ENCODE measurements at places on chromosomes 11 and 22.
A peak's percentile ranks its signal among the peaks of the same experiment; 100 is the strongest.

DNA sequence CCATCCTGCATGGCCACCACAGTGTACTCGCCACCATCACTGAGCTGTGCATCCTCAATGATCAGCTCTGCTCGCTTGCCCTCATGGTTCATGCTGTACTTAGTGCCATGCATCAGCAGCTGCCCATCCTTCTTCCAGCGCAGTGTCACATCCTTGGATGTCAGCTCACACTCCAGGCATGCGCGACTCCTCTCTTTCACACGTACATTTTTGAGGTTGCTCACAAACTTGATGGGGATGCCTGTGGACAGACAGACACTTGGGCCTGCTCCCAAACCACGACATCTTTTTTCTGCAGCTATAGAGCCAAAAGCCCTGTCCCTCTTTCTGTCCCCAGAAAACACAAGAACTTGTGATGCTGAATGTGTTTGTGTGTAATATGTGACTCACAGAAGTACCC is 10.5 kb downstream of the IGSF22 start:
- no peak for DNase-seq

GRCh38 chr11:109303342-109303741 is 118.6 kb upstream of the C11orf87 start:
- no peak for DNase-seq

DNA sequence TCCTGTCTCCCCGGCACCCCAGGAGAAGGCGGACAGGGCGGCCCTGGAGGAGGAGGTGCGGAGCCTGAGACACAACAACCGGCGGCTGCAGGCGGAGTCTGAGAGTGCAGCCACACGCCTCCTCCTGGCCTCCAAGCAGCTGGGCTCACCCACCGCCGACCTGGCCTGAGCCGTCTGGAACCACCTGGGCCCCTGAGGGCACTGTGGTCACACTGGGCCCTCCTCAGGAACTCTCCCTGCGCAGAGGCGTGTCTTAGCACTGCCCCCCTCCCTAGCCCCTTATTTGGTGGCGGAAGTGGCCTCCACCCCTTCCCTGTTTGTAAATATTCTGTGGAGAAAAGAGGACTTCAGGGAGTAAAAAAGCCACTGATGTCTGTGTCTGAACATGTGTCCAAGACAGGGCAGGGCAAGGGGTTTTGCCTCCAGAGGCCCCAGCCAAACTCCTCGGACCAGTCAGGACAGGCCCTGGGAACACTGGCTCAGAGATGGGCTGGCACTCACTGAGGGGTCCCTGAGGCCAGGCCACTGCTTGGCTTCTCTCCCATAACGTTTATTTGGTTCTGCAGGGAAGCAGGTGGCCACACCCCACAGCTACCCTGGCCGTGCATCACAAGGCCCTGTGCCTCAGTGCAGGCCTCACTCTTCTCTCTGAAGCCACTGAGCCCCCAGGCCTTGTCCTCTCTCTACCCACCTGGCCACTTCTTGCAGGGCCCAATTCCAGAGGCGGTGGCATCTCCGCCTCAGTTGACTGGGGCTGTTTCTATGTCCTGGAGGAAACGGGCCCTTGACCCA is 12.0 kb downstream of the RELA start:
- DNase-seq, result no peak

DNA sequence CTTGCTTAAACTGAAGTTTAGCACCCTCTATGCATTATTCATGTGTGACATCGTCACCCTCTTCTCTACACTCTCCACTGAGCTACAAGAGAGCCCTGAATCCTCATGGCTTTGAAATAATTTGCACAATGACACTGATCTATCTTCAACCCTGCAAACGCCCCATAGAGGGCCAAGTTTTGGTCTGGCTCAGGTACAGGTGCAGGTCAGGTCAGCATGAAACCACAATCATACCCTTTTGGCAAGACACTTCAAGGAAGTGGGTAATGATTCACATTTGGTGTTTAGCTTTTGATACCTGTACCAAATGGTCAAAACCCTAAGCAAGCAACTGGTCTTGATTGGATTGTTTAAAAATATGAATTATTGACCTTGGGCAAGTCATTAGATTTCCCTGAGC is 122.2 kb upstream of the CADM1 start:
- no peak for DNase-seq

- no peak for DNase-seq
Measured at GRCh38 chr11:74770456-74770855, 21.8 kb downstream of the RNF169 start.

DNA sequence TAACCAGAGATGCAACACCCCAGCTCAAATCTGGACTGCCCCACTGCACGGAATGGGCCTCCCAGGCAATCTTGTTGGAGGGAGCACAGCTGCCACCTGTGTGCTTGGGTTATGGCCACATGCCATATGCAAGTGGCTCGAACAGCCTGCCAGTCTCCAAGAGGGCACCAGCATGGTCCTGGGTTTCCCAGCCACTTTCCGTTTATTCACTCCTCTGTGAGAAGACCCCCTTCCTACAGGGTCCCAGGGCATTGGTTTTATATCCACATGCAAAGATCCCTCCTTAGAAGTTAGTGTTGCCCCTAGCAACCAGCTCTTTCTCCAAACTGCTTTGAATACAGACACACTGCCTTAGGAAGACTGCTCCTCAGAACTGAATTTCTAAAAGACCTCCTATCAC is 487.8 kb downstream of the BUD13 start:
- no peak for DNase-seq

GRCh38 chr11:88435415-88435814 is 97.9 kb upstream of the CTSC start:
- DNase-seq, result no peak

GRCh38 chr22:19937616-19938473 is 3.7 kb upstream of the COMT start:
- no peak for DNase-seq

DNA sequence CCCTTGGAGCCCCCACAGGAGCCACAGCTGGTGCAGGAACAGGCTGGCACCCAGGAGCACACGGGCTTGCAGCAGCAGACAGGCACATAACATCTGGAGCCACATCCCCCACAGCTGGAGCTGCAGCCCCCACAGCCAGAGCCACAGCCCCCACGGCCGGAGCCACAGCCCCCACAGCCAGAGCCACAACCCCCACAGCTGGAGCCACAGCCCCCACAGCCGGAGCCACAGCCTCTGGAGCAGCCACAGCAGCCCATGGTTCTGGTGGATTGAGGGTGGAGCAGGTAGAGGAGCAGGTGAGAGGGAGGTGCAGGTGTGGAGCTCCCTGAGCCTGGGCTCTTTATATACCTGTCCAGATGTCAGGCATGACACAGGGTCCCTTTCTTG is at the start of gene KRTAP5-2:
KRTAP5-2 (minus strand) TSS at position 301 of the 387 bp plus-strand sequence; CDS start at position 257, 44 bp downstream.
- no peak for DNase-seq

- DNase-seq, result no peak
Measured at GRCh38 chr22:38602166-38602565, 32.2 kb upstream of the DMC1 start.

- DNase-seq, result no peak
Measured at GRCh38 chr11:31045335-31045734, 324.2 kb downstream of the DCDC1 start.

- no peak for DNase-seq
Measured at GRCh38 chr11:131463649-131464425, 93.4 kb downstream of the NTM start.

DNA sequence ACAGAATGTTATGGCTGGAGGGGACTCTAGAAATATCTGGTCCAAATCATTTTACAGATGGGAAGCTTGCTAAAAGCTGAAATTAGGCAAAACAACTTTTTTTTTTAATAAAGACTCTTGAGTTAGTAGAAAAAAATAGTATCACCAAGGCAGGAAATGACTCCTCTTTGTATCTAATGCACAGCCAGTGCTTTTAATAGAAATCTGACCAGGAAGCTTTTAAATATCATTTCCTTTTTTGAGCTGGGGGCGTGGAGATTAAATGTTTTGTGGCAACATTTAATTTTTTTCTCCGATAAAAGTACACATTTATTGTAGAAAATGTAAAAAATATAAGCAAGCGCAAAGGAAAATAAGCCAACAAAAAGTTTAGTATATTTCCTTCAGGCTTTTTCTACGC is 22.5 kb downstream of the TRAF6 start:
- no peak for DNase-seq

GRCh38 chr22:38761202-38762162 is 5.7 kb upstream of the SUN2 start:
- no peak for DNase-seq

DNA sequence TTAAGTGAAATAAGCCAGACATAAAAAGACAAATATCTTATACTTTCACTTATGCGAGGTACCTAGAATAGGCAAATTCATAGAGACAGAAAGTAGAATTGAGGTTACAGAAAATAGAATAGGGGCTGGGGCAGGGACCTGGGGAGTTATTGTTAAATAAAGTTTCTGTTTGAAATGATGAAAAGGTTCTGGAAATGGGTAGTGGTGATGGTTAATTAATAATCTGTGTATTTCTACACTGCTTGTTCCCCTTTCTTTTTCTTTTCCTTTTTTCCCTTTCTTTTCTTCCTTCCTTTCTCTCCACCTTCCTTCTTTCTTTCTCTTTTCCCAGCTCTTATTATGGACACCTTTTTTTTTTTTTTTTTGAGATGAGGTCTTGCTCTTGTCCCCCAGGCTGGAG is 2.8 kb downstream of the NAALADL1 start:
- no peak for DNase-seq

DNA sequence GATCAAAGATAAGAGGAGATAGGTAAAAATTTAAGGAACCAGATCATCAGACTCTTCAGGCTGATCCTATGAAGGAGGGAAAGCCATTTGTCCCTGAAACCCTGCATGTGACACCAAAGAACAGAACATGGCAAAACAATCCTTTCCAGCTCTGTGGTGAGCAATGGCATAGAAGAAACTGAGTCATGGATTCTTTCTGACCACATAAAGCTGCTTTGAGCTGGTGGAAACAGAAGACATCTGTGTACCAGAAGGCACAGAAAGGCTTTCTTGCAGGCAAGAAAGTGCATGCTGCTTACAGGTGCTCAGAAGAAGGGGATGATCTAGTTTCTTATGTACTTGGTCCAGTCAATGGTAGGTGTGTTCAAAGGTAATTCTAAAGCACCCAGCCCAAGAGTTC is 45.0 kb upstream of the APOA1 start:
- DNase-seq, result peak; percentile 3

Data from activated CD4-positive, alpha-beta T cell treated with anti-CD3 and anti-CD28 coated beads for 24 hours (primary cell).